Inflammatory macrophage (primary cell): ENCODE measurements at places on chromosomes 4 and X.
A peak's percentile ranks its signal among the peaks of the same experiment; 100 is the strongest.

DNA sequence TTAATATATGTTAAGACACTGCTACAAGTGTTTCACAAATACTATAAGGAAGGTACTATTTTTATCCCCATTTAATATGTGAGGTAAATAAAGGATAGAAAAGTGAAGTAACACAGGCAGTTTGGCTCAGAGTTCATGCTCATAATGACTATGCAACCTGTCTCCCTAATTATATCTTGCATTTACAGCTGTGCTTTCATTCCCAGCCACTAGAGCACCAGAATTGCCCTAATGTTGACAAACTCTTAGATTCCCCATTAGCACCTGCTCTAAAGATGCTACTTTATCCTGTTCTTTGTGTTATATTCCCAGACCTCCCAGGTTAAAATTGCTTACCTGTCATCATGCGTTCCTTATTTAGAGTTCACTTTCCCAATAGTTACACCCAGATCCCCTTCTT, 833.6 kb downstream of the CCSER1 start:
- no peak for DNase-seq

DNA sequence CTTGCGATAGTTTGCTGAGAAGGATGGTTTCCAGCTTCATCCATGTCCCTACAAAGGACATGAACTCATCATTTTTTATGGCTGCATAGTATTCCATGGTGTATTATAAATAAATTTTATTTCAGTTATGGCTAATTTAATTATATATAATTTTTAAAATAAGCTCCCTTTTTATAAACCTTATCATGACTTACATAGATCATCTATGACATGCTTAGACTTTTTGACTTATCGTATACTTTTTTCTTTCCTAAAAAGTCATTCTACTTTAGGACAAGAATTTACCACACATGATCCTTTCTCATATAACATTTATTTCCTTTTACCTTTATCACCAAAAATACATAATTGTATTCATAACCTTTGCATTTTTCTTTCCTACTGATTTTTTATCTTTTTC, 376.5 kb downstream of the CCSER1 start:
- no peak for DNase-seq

- DNase-seq = no peak
These were observed 64.7 kb downstream of the ARHGEF9 start for GRCh38 chrX:63720293-63720692.

DNA sequence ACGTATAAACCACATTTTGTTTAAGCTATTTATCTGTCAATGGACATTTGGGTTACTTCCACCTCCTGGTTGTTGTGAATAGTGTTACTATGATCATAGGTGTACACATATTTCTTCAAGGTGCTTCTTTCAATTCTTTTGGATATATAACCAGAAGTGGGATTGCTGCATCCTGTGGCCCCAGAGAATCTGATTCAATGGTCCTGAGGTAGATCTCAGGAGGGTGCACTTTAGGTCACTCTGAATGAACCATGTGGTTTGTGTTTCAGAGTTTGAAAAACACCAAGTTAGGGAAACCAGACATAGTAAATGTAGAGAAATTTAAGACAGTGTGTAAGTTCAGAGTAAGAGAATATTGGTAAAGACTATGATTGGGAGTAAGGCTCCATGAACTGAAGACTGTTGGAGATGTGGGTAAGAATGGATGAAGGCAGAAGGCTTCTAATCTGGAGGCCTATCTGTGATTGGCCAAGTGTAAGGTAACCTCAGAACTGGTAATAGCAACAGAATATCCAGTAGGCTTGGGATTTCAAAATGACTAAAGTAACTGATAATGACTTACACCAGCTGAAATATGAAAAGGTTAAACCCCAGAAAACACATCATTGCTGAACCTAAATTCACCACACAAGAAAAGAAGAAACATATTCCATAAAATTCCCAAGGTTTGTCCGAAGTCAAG, 236.9 kb downstream of the CAMK2D start:
- no peak for DNase-seq

DNA sequence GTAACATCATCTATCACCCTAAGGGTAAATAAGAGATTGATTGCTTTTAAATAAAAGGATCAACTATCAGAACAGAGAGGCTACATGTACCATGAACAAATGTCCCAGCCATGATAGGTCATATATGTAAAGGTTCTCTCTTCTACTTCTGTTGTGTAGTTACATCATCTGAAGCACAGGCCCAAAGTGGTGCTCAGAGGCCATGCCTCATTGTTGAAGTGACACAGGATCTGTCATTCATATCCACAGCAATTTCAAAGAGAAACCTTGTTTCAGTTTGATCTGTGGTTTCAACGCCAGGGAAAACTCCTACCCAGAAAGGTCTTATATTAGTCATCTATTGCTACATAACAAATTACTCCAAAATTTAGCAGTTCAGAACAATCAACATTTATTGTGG, 269.2 kb upstream of the MAOA start:
- no peak for DNase-seq

DNA sequence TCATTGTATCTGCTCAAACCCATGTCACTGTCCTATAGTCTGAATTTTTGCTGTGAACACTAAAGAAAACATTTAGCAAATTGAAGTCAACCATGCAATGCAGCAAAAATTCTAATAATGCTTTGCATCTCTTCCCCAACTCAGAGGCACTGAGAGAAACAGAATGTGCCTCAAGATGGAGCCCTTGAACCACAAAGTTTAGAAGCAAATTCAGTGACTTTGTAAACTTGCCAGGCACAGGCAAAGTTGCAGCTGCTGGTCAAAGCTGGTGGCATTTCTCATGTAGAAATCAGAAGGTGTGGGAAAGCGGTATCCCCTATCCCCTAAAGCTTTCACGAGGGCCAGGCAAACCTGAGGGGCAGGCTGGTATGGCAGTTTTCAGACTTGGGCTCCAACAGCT, 121.7 kb upstream of the DIPK2B start:
- DNase-seq = peak; percentile 54

DNA sequence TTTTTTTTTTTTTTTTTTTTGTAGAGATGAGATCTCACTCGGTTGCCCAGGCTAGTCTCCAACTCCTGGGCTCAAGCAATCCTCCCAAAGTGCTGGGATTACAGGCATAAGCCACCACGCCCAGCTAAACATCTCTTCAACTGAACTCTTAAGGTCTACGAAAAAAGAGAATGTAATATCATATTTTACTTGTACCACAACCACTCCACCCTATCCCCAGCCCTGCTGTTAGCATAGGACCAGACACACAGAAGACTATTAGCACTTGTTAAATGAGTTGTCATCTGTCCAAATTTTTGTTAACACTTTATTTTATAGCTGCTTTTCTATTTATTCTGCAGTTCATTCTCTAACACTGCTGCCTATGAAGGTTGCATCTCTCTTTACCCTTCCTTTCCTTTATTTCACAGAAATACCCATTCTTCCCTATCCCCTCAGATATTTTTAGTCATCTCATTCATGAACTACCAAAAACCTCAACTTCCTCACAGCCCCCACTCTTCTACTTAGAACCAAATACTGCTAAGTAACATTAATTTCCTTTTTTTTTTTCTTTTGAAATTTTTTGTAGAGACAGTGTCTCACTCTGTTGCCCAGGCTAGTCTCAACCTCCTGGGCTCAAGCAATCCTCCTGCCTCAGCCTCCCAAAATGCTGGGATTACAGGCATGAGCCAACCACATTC, 10.1 kb downstream of the SNX12 start:
- DNase-seq = peak; percentile 50

GRCh38 chr4:15186806-15187205, 184.5 kb downstream of the CPEB2 start:
- DNase-seq = no peak

DNA sequence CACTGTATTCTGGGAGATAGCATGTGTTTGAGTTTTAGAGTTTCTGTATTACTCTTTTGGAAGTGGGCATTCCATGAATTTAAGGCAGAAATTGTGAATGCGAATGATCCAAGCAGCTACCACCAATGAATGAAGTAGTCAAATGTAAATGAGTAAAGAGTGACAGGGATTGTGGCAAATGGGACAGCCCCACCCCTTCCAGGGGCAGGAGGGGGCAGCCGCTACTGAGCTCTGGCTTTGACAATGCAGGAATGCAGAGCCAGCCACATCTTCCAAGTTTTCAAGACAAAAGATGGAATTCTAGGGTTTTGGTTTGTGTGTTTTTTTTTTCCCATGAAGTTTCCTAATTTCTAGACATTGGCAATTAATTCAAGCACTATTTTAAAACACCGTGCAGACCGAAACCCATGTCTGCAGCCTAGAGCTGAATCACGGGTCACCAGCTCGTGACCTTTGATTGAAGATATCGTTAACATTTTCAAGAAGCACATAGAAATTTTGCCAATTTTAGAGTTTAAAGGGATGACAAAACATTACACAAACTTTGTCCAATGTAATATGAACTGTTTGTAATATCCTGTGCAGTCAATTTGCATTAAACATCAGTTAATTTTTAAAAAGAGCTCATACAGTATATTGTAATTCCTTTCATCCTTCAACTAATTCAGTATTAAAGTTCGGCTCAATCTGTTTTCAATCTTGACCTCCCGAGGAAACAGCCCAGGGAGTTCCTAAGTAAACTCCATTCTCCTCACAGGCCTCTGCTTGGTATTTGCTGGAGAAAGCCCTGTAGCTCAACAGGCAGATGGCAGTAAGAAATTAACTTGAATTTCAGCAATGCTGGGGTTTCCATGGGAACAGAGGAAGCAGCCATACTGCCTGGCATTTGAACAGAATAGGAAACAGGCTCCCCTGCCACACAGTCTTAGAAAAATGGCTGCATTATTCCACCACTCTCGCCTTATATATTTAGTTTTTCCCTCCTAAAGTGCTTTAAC, 83.4 kb downstream of the UCHL1 start:
- peak; percentile 8 for DNase-seq

- no peak for DNase-seq
These were observed 40.6 kb upstream of the PRDX4 start for GRCh38 chrX:23626651-23627050.

GRCh38 chr4:95742872-95743271, 97.0 kb upstream of the PDHA2 start:
- no peak for DNase-seq

GRCh38 chr4:36549252-36549651, 267.8 kb downstream of the DTHD1 start:
- DNase-seq = no peak

DNA sequence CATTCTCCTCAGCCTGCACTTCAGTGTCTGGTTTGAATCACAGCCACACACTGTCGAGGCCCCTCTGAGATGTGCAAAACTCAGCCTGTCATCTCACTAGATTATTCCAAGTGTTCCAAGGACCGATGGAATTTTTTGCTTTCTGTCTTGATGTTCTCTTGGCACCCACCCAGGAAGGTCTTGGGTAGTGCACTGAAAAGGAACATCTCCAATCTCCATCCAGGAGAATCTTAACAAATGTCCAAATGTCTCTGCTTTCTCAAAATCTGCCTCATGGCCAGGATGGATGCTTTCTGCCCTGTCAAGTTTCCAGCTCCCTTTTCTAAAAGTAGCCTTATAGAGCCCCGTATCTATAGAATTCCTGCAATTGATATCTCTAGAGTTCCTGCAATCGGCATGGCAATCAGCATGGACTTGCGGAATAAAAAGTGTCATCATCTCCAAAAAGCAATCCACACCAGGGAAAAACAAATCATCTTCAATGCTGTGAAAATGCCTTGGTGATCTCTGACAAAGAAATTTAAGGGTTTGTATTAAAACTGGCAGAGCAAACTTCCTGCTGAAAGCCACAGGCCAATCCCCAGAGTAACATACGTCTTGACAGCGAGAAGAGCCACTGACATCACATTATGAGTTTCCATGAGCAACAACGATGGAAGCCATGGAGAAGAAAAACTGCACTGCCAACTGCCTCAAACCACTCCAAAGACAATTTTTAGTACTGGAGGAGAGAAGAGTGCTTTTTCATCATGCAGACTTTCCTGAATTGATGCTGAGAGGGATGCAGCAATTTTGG, 215.3 kb upstream of the FAM9B start:
- DNase-seq = no peak

DNA sequence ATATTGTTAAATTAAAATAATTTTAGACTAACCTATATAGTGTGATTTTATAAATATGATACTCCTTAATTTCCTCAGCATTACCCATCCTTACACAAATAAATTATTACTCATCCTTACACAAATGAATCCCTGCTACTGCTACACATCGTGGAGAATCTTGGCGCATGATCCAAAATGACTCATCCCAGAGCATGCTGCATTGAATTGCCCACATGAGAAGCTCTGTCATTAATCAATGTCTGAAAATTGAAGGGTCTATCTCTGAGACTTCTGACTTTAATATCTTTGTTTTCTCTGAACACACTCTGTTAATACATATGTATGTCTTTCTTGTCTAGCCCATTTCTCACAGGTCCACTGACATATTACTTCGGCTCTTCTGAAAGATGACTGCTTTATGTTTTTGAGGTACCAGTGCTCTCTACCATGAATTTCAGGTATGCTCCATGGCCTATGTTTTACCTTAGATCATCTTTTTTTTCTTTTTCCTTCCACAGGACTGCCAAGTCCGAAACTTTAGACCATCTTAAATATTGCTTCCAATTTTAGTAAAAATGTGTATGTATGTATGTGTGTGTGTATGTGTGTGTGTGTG, 15.7 kb upstream of the DUSP21 start:
- no peak for DNase-seq

DNA sequence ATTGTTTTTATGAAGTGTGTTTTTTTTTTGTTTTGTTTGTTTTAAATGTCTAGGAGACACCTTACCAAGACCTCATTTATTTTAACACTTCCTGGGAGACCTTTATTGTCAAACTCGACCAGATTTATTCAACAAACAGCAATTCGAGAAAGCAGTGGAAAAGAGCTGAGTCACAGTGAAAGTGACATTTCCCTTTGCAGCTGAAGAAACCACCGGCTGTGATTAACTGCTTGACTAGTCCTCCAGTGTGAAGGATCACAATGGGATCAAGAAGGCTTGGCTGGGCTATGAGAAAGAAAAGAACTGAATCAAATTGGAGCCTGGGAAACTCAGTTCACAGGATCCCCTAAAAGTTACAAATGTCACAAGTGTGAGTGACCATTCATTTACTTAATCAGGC, 11.9 kb upstream of the ADH7 start:
- DNase-seq = peak; percentile 8

- DNase-seq = no peak
These were observed 114.0 kb downstream of the PCDH10 start for GRCh38 chr4:133263104-133263503.

DNA sequence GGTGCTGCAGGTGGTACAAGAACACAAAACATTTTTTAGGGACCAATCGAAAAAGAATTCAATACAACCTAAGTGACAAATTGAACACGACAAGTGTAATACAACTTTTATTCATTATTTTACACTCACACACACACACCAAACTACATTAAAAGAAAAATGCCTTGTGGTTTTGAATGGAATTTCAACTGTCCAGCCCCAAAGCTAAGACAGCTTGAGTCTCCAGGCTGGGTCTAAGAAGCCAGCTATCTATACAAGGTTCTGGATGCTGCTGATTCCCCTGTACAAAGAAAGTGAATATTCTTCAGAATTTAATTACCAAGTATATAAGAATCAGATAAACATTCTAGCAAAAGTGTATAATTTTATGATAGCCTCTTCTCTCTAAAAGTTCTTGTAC, 118.2 kb downstream of the PPP3CA start:
- DNase-seq = no peak

- no peak for DNase-seq
These were observed 166.1 kb upstream of the WDFY3 start for GRCh38 chr4:85132570-85132969.

GRCh38 chr4:73223258-73223650, 35.3 kb downstream of the ANKRD17 start:
- no peak for DNase-seq

- DNase-seq = no peak
These were observed 144.3 kb upstream of the STX18 start for GRCh38 chr4:4685810-4686795.

GRCh38 chr4:105994841-105995501, 99.7 kb downstream of the NPNT start:
- no peak for DNase-seq
